ENCODE measurements at places on chromosomes 11 and 22. TPM values are rescaled to one million over a fixed set of nuclear protein-coding genes. Genes with fewer than 3 reads are reported as not detected.

IZUMO1R gene
- not detected for total RNA-seq

OVOL1 gene
- not detected for total RNA-seq

SLC15A3 gene
- total RNA-seq, result not detected

ANO9 gene
- total RNA-seq, result 1.8 TPM

SNX32 gene
- 0.06 TPM for total RNA-seq

BCO2 gene
- 1.2 TPM for total RNA-seq

VSIG10L2 gene
- total RNA-seq, result not detected

DEUP1 gene
- not detected for total RNA-seq

ADM2 gene
- 0.64 TPM for total RNA-seq

NXF1 gene
- total RNA-seq, result 52.5 TPM

ZBED4 gene
- total RNA-seq, result 11.8 TPM

All from A549 treated with CORT108297 at 1 μM for 4 hours (cell line).